ENCODE measurements at places on chromosomes 5 and 9.
A peak's percentile ranks its signal among the peaks of the same experiment; 100 is the strongest.

DNA sequence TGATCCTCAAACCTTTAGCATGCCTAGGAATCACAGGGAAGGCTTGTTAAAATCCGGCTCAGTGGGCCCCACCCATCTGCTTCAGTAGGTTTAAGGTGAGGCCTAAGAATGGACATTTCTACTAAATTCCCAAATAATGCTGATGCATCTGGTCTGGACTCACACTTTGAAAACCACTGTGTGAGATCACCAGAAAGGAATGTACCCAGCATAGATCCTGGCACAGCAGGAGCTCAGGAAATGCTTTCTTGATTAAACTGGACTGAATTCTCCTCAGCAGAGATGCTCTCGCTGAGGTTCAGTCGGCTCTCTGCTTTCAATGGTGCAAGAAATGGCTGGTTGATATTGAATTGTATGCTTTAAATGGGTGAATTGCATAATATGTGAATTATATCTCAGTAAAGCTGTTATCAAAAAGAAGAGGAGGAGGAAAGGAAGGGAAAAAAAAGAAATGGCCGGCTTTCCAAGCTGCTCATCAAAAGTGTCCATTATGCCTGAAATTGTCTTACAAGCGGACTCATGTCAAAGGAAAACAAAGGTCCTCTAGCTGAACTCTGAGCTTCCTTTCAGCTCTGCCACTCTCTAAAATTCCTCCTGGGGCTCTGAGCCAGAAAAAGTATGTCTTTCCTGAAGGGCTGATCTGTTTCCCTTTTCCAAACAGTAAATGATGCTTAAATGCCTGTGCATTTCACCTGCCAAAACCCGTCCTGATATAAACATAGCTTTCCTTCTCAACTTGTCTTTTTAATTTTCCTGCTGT lies 77.6 kb upstream of the SAP30L start:
- peak; percentile 79 for DNase-seq

- DNase-seq: no peak
Observed at GRCh38 chr5:158198636-158199035, 339.7 kb upstream of the CLINT1 start.

DNA sequence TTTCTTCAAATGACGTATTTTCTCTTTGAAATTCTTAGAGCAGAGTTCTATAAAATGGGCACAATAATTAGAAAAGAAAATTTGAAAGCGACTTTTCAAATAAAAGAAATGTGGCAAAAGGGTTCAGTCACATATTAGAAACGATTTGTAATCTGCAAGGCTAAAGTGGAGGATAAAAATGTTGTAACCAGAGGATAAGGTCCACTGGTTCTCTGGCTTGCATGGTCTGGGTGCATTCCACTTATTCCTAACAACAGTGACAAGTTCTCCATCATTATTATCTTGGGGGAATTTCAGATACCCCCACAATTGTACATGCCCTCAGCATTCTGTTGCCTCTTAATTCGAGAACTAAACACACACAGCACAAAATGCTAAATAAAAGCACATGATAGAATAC lies 91.1 kb downstream of the IQGAP2 start:
- no peak for DNase-seq

DNA sequence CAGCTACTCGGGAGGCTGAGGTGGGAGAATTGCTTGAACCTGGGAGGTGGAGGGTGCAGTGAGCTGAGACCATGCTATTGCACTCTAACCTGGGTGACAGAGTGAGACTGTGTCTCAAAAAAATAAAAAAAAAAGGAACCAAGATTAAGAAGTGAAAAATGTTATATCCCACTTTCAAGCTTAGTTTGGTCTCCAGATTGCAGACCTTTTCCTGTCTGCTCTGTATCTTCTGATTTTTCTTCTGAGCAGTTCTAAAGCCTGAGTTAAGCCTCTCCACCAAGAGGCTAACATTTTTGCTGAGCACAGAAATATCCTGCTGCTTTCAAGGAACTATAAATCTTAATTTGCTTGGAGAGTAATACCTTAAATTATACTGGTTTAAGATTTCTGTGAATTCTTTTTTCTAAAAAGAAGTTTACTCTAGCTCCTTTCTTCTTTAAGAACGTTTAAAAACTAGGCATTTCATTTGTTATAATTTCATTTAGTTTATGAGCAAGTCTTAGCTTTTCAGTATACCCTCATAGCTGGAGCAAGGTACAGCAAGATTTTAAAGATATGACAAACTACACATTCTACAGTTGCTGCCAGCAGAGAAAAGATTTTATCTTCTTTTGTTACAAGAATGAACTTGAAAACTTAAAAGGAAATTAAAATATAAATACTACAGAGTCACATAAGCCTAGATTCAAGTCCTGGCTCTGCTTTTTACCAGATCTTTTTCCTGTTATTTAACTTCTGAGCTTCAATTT lies 55.0 kb downstream of the GARNL3 start:
- no peak for DNase-seq

DNA sequence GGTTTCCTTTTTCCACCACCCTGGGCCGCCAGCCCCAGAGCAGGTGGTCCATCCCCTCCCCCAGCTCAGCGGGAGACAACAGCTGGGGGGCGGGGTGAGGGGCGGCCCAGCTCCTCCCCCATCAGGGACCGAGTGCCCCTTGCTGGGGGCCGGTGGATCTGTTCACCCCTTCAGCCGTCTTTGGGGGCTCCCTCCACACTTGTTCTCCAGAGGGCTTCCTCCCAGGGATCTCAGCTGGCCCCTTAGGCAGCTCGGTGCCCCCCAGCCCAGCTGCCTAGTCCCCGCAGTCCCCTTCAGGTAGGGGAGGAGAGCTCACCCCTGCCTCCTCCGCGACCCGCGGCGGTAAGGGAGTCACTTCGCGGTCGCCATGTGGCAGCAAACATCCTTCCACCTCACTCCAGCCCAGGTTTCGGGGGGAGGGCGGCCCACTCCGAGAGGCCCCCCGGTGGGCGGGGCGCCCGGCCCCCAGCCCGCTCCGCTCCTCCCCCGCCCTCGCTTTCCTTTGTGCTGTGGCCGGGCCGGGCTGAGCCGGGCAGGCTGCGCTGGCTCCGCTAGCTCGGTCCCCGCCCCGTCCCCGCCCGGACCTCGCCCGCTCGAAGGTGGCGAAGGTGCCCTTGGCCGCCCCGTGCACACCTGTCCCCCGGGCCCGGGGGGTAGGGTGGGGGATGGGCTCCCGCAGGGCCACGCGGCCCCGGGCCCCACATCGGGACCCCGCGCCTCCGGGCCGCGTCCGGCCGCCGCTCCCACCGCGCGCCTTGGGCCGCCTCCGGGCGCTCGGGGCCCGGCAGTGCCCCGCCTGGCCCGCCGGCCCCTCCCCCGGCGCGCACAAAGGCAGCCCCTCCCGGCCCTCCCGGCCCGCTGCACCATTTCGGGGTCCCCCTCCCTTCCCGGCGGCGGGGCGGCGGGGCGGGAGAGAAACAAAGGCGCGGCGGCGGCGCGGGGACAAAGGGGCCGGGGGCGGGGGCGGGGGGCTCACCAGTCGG lies 683 bp downstream of the DBN1 start:
- DNase-seq: peak; percentile 76

DNA sequence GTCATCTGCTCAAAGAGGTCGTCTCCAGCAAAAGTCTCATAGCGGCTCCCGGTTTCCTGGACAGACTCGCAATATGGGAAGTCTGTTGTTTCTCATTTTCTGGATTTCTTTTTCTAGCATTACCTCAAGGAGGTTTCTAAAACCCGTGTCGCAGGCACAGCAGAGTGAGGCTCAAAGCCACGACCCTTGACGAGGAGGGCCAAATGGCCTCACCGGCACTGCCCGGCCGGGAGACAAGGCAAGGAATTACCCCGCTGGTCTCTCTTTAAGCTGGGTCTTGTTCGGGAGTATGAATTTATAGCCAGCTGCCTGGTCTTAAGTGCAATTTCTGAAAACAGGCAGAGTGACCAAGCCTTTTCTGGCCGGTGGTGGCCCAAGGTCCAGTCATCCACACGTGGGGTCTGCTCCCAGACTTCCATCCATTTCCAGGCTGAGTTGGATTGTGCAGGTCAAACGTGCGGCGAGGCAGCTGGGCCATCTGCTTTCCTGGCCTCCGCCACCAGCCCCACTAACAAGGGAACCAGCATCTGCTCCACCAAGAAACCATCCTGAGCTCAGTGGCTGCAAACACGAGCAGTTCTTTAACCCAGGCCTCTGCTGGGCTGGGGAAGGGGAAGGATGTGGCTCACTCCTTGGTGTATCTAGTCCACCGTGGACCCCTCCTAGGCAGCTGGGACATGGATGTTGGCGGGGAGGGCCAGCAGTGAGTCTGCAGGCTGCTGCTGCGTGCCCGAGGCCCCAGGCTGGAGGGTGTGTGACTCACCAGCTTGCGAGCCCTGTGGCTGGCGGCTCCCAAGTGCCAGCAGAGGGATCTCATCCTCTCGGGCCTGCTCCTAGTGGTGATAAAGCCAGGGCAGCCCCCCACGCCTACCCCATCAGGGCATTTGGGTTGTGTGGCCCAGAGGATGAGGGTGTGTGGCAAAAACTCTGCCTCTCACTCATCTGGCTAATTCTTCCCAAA lies 55.6 kb upstream of the COL5A1 start:
- DNase-seq: no peak

GRCh38 chr5:51961154-51961562 lies 577.9 kb downstream of the ISL1 start:
- no peak for DNase-seq

DNA sequence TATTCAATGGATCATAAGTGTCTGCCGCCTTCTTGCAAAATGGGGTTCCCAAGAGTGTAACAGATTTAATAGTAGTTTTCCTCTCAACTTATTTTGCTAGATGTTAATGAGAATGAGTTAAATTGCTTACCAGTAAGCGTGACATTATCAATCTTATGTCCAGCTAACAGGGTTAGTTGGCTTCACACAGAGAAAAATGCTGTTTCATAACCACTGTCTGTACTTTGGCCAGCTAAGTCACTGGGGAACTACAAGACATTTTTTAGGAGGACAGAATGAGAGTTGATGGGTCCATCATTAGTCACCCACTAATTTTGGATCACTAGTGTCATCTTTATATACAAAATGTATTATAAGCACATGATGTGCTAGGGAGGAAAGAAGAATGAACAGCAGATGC lies 1.4 kb downstream of the CDC37L1 start:
- no peak for DNase-seq

DNA sequence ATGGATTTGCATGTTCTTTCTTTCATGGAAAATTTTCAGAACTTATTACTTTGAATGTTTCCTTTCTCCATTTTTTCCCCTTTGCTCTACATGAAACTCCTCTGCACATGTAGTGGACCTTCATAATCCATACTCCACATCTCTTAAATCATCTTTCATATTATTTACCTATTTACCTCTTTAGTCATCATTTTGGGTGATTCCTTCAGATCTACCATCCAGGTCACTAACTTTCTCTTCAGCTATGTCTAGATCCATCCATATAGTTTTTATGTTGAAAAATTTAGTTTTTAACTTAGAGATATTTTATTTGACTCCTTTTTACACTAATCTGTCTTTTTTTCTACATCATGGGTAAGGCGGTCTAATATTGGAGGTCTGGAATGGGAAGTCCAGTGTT lies 586.6 kb downstream of the NR2F1-AS1 start:
- DNase-seq: no peak

DNA sequence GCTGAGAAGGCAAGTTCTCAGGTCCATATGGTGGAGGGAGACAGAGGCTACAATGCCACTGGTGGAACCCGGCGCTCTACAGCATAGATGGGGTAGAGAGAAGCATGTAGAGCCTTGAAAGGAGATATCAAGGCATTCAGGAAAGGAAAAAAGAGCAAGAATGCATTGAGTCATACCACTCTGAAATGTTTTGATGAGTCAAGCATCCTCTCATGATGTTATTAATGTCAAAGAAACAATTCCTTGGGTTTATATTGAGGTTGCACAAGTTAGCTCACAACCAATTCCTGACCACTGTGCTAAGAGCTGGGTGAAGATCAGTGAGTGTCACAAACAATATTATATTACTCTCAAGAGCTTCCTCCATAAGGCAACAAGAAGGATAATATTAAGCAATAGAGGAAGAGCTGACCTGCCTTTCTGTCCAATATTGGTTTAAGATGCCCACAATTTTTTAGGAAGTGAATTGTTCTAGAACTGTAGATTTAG lies 178.0 kb downstream of the RFK start:
- DNase-seq: no peak

Data from iPS-NIHi11 (cell line).